GOT3 (cell line): ENCODE measurements at places on chromosomes 16 and 17.
A peak's percentile ranks its signal among the peaks of the same experiment; 100 is the strongest.

DNA sequence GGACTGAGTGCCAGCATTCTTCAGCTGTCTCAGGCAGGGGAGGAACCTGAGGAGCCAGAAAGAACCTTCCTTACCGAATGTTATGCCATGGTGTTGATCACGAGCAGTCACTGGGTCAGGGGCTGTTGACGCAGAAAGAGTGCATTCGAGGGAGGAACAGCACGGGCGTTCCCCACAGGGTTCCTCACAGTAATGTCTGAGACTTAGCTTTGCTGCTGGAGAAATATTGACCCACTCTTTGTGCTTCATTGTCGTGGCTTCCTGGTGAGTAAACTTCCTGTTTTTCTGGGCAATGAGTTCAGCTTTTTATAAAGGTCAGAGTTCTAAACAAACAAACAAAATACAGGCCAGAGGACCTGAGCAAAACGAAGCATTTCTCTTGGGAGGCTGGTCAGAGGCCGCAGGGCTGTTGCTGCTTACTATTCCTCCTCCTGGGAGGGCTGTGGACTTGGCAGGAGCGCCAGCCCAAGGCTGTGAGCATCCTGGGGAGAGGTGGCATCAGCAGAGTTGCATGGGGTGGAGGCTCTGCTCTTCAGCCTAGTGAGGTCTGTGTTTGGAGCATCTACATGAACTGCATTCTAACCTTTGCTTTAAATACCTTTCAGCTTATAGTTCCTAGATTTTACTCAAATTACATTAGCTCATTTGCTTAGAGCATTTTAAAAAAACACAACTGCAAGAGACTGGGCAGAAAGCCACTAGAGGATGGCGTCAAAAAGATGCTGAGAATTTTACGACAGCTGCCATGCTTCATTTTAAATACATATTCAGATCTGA, 143.1 kb upstream of the CACNG5 start:
- DNase-seq = no peak

GRCh38 chr16:19636436-19637267, 81.1 kb downstream of the VPS35L start:
- no peak for DNase-seq

DNA sequence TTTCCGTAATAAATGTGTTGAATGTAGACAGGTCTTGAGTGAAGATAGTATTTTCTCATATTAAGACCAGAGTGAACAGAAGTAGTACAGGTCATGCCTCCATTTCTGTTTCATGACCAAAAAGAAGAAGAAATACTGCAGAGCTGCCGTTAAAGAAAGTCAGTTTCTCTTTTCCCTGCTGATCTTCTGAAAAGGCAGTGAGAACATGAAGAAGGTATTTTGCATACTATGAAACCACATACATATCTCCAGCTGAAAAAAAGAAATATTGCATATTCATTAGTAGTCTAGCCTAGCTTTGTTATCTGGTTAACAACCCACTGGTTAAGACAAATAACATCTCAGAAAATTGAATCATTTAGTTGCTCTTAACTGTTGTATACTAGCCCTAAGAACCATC, 138.4 kb downstream of the PHKB start:
- DNase-seq = no peak

DNA sequence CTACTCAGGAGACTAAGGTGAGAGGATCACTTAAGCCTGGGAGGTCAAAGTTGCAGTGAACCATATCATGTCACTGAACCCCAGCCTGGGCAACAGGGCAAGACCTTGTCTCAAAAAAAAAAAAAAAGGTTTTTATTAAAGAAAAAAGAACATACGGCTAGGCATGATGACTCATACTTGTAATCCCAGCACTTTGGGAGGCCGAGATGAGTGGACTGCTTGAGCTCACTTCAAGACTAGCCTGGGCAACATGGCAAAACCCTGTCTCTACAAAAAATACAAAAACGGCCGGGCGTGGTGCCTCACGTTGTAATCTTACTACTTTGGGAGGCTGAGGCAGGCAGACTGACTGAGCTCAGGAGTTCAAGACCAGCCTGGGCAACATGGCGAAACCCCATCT, 38.4 kb downstream of the RANBP10 start:
- DNase-seq = no peak

DNA sequence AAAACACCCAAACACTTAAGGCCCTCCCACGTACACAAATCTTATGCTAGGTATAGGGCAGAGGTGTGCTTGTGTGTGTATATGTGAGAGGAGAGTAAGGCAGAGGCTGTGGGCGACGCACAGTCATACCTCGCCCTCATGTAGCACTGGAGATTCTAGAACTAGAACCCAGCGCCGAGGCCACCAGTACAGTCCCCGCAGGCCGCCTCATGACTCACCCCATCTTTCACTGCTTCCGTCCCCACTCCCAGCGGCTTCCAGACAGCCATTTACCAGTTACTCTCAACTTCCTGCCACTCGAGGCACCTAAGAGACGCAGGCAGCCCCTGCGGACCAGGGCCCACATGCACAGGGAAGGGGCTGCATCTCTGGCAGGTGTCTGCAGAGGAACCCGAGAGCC, 23.2 kb upstream of the CYTH1 start:
- DNase-seq = no peak

- DNase-seq = no peak
These were observed 16.7 kb downstream of the PGS1 start for GRCh38 chr17:78395155-78395554.

GRCh38 chr17:35870906-35871819, 2.5 kb upstream of the HEATR9 start:
- DNase-seq = no peak

DNA sequence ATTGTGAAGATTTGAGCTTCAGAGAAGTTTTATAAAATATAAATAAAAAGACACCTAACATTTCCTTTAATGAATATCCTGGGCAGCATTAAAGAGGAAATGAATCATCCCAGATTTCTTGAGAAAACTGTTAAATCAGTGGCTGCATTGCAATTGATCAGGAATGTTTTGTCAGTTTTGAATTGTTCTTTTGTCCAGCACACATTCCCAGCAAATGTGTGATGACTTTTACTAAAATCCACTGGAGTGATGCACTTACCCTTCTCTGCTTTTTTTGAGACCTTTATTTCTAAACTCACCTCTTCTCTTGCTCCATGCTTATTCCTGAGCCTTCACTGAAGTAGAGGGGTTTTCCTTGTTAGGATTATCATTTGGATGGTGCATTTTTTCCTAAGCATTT, 1307.2 kb downstream of the CDH8 start:
- no peak for DNase-seq

- DNase-seq = peak; percentile 87
These were observed 12.4 kb downstream of the SGCA start for GRCh38 chr17:50177983-50178834.

- DNase-seq = no peak
These were observed 2.0 kb downstream of the PLD6 start for GRCh38 chr17:17204041-17204591.

DNA sequence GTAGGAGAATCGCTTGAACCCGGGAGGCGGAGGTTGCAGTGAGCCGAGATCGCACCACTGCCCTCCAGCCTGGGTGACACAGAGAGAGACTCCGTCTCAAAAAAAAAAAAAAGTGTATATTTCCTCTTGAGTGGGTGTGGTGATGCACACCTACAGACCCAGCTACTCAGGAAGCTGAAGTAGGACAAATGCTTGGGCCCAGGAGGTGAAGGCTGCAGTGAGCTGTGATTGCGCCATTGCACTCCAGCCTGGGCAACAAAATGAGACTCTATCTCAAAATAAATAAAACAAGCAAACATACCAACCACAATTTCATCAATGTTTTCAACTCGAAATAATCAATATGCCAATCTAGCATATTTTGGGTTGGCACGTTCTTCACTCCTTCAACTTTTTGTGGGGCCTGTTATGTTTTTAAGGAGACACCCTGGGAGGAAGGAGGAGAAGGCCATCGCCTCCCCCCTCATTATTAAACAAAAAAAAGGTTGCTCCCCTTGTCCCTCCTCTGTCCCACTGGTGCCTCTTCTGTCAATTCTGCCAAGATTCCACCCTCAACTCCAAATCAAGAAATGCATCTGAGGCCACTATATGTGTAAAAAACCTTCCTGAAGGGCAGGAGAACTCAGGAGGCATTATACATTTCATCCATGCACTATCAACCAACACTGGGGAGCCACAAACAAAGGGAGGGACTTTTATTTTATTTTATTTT, 52.4 kb upstream of the ATF7IP2 start:
- no peak for DNase-seq

DNA sequence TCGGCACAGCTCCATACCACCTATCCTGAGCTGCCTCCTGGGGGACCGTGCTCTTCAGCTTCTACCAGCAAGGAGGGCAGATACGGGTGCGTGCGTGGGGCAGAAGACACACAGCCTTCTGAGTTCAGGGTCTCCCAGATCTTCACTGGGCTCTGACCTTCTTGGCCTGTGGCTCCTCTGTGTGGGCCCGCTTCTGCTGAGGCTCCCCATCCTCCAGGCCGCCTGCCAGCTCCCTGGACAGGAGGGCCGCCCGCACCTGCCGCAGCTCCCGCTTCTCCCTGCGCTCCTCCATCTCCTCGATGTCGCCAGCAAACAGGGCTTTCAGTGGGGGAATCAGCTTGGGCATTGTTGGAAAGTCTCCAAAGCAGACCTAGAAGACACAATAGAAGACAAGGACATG, 25.2 kb downstream of the ELAC2 start:
- DNase-seq = no peak

- DNase-seq = no peak
These were observed 4.2 kb downstream of the GIT1 start for GRCh38 chr17:29585080-29585751.

GRCh38 chr17:1555651-1556471, 6.7 kb downstream of the PITPNA start:
- DNase-seq = no peak

- DNase-seq = no peak
These were observed 691.6 kb upstream of the RBFOX1 start for GRCh38 chr16:6641091-6641490.

DNA sequence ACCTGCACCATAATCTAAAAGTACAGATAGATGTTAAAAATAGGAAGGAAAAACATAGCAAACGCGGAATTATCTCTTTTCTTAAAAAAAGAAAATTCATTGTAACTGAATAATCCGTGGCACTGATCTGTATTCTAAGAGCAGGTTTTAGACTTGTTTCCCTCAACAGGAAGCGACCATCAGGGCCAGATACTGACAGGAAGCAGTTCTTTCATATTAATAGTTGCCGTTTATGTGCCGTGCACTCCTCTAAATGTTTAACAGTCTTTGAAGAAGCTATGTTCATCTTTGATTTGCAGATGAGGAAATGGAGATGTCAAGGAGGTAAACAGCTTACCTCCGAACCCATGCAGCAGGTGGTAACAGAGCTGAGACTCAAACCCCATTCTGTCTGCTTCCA, 23.6 kb downstream of the DYNLRB2 start:
- DNase-seq = no peak

- DNase-seq = no peak
These were observed 90.7 kb downstream of the PITPNC1 start for GRCh38 chr17:67467500-67468455.

DNA sequence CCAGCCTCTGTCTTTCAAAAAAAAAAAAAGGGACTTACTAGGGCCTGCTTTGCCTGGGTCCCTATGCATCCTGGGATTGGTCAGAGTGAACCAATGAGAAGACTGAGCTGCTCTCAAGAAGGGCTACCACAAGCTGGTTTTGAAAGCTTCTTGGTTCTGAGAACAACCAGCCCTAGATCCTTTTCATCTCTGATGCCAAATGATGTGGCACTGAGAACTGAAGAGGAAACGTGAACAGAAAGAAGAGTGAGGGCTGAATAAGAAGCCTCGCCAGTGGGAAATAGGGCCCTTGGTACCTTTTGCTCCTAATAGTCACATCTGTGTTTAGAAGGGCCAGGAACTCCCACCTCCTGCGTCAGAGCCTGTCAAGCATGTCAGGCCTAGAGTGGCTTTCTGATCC, 10.7 kb downstream of the TACO1 start:
- no peak for DNase-seq

DNA sequence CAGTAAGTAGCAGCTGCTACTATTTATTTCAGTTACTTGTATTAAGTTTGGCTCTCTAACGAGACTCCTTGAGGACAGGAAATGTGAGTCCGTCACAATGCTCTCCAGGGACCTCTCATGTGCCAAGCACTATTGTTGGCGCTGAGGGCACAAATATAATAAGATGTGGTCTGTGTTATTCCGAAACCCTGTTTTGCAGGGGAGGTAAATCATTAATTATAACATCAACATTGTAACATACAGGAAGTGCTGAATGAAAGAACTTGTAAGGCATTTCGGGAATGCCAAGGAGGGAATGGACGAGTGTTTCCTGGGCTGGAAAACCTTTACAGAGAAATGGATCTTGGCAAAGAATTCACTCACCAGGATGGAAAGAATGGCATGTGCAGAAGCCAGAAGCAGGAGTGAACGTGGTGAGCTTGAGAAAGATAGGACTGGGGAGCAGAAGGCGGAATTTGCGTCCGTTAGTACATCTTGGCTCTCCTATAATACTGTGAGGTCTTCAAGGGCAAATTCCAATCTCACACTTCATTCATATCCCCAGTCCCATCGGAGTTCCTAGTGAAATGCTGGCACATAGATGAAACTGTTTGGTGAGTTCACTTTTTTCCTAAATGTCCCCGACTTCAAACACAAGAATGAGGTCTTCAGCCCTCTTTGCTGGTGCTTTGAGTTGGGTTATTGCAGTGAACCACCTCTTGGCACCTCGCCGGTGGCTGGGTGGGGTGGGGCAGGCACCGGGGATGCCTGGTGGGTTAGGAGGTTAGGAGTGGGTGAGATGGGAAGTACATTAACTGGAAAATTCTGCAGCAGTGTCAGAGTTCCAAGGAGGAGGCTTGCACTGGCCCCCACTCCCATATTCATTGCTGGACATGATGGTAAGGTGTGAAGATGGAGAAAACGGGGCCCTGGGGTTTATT, 11.5 kb downstream of the TAC4 start:
- DNase-seq = no peak

DNA sequence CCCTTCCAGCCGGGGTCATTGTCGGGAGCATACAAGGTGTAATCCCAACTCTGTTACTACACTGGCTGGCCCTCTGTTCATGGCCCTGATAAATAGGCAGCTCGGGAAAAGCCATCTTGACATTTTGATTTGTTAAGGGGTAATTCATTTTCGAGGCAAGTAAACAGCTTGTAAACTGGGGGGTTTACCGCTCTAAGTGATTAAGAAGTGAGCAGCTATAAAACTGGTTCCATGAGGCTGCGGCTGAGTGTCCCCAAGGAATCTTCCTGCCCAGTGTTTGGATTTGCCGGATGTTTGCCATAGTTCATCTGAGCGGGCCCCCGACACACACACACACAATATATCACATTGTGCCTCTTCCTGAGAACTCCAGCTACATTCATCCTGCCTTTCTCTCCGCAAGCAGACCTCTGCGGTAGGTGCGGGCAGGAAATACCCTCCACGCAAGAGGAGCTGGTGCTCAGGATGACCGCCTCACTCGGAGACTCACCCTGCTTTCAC, 92.2 kb downstream of the SOCS1 start:
- DNase-seq = no peak

- no peak for DNase-seq
These were observed 29.6 kb downstream of the NFAT5 start for GRCh38 chr16:69595127-69596036.

DNA sequence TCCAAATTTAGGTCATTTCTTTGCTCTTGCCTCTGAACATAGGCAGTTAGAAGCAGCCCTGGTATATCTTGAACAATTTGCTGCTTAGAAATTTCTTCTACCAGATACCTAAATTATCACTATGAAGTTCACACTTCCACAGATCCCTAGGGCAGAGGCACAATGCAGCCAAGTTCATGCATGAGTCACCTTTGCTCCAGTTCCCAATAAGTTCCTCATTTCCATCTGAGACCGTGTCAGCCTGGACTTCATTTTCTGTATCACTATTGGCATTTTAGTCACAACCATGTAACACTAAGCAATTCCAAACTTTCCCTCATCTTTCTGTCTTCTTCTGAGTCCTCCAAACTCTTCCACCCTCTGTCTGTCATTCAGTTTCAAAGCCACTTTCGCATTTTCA, 45.0 kb downstream of the KCNJ16 start:
- no peak for DNase-seq
